ENCODE measurements at places on chromosomes 4 and X.

- no peak for DNase-seq
Measured at GRCh38 chr4:125808570-125808969, 493.8 kb downstream of the FAT4 start.

DNA sequence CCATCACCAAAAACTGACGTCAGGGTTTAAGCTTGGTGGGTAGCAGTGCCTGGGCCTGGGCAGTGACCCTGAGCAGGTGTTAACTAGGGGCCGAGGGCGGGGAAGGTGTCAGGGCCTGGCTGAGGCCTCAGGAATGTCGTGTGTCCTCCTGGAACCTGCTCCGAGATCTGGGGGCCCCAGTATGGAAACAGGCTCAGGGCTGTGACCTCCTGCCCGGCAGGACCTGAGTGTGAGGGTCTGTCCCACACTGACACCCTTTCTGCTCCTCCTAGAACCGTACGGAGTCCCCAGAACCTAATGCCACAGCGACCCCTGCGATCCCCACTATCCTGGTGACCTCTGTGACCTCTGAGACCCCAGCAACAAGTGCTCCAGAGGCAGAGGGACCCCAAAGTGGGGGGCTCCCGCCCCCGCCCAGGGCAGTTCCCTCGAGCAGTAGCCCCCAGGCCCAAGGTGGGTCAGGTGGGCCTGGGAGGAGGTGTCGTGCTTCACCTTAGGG is 741 bp downstream of the HGFAC start:
- no peak for DNase-seq

DNA sequence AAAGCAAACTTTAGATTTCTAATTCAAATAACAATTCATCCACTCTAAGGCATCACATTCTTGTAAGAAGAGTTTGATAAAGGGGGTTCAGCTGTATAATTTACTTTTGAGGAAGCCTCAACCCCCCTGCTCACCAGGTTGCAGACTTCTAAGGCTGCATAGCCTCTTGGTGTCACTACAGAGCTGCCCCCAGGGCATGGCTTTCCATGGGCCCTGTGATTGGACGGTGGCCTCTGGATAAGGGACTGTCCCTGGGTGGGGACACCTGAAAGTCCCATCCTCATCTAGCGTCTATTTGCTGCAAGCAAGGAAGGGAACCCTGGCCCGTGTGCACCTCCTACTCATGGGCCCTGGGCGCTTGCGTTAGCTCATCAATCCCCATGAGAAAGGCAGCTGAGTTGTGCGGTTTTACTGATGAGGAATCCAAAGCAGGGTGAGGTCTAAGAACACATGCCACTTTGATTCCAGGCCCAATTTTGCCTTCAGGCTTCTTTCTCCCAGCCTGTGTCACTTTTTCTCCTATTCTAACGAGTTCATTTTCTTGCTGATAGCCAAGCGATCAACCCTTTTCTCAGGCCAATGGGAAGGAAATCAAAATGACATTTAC is 51.8 kb downstream of the SCML1 start:
- DNase-seq: no peak

DNA sequence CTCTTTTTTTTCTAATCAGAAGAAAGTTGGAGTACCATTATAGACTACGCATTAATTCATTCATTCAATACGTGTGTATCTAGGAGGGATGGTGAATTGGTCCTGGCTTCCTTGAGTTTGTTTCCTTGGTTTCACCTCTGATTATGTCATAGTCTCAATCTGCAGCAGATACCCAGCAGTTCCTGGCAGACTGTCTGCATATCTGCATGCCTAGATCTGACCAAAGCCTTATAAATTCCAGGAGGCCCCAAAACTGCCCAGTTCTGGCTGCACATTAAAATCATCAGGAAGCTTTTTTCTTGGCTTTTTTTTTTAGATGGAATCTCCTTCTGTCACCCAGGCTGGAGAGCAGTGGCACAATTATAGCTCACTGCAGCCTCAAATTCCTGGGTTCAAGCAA is 27.2 kb upstream of the SLC34A2 start:
- no peak for DNase-seq

DNA sequence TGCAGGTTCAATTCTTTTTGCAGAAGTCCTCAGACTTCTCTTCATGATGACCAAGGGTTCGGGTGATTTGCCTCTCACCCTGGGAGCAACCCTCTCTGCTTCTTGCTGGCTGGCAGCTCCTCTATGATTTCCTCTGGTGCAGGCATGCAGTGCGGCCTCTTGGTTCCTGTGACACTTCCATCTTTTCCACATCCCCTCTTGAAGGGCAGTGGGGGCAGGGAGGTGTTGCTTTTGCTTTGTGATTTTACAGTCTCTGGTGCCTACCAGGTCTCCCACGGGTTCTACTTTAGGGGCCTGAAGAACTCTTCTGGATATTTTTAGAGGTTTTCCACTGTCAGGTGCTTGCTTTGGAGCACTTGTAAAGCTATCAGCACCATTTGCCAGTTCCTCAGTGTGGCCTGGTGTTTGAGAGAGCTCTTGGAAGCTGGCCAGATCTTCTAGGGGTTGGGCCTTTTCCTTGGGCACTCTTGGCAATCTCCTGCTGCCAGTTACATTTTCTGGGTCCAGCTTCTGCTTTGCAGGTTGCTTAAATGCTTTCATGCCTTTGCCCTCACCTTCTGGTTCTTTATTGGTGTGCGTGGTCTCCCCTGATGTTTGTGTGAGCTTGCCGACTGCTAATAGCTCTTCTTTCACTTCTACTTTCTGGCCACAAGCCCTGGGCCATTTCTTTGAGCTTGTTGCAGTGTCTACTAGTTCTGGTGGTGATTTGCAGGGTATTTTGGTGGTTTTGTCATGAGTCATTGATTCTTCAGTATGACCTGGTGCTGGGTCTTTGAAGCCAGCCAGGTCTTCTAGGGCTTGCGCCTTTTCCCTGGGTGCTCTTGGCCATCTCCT is 11.5 kb upstream of the CHST7 start:
- no peak for DNase-seq

GRCh38 chr4:52423967-52424366 is 235.1 kb downstream of the USP46 start:
- DNase-seq: no peak

DNA sequence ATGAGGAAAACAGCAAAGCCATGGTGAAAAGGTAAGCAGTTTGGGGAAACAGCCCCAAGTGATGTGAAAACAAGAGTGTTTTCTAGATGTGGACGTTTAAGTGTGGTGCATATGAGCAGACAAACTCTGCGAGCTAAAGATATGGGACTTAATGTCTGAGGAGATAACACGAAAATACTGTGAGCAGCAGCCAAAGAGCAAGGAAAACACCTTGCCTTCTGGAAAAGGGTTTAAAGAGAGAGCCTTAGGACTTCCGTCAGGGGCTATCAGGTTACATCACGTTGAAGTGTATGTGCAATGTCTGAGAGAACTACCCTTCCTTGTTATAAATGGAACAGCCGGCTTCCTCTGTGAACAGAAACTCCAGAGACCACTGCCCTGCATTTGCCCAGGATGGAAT is 54.2 kb downstream of the LEF1 start:
- DNase-seq: no peak

DNA sequence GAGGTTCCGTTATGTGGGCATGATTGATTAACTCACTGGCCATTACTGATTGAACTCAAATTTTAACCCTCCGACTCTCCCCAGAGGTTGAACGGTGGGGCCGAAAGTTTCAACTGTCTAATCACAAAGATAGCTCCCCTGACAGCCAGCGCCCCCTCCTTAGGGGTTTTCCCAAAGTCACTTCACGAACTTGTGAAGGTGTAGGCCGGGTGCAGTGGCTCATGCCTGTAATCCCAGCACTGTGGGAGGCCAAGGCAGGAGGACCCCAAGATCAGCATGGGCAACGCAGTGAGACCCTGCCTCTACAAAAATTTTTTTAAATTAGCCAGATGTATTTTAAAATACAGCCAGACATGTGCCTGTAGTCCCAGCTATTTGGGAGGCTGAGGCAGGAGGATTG is 39.8 kb upstream of the RBM47 start:
- no peak for DNase-seq

All from activated CD8-positive, alpha-beta memory T cell treated with anti-CD3 and anti-CD28 coated beads, Interleukin-2, amount 50 U/mL, for 4 hours (primary cell).